Glomerular endothelial cell (primary cell): ENCODE measurements at places on chromosomes 2 and 18. TPM values are rescaled to one million over a fixed set of nuclear protein-coding genes. Genes with fewer than 3 reads are reported as not detected.

- no peak for DNase-seq
These were observed 2.2 kb upstream of the SUCLG1 start for GRCh38 chr2:84461310-84461709.

- DNase-seq: no peak
These were observed 19.9 kb downstream of the RND3 start for GRCh38 chr2:150467621-150467963.

GRCh38 chr2:145688156-145688555, 1168.2 kb upstream of the ZEB2 start:
- no peak for DNase-seq

DNA sequence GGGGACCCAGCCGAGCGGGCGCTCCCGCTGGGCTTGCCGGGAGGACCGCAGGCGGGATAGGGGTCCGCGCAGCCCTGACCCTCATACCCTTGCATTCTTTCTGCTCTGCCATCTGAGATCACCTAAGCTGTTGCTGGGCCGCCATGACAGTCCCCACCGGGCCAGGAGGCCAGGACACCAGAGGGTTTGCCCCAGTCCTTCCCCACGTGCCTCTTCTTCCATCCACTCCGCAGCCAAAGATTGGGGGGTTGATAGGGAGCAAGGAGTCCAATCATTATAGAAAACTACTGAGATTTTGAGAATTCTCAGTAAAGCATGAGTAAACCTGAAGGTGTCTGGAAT, 453 bp upstream of the GRB14 start:
- no peak for DNase-seq

DNA sequence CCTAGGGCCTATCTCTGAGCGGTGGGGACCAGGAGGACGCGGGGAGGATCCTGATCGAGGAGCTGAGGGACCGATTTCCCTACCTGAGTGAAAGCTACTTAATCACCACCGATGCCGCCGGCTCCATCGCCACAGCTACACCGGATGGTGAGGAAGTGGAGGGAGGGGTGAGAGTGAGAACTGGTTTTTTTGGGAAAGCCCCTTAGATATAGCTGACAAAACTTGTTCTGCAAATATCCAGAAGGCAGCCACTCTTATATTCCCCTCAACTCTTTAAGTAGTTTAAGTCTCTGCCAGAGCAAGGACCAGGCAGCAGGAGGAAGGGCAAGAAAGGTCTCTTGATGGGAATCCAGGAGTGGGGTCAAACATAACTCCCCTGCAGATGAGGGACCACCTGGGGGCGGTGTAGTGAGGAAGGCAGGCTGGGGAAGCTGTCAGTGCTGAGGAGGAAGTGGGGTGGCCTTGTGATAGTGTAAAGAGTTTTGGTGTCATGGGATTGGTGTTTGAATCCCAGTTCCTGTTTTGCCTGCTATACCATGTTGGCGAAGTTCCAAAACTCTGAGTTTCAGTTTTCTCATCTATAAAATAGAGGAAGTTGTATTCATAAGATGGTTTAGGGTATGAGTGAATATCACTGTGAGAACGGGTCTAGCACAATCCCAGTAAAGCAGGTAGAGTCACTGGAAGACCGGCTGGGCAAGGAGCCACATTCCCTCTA, 3.4 kb downstream of the NAGK start:
- DNase-seq: no peak

- no peak for DNase-seq
These were observed 454.9 kb downstream of the LPIN1 start for GRCh38 chr2:12201369-12201768.

DNA sequence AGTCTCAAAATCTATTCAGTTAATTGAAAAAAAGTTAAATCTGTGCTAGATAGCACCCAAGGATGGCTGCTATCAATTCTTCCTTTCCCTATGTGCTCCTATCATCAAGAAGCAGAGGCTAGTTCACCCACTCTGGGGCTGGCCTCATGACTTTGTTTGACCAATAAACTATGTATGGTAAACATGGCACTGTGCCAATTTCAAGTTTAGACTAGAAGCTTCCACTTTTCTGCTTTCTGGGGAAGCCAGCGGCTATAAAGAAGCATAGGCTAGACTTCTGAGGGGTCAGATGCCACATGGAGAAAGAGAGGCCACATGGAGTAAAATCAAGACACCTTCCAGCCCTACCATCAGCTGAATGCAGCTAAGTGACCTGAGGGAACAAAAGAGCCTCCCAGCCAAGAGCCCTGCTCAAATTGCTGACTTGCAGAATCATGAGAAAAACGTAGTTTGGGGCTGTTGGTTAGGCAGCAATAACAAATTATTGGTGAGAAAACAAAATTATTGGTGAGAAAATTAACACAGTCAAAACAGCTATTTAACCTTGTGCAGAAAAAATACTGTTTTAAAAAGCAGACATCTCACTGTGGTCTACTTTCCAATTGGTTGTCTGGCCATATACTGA, 86.5 kb upstream of the SLC14A2 start:
- DNase-seq: no peak

GRCh38 chr2:47508641-47509040, 105.7 kb downstream of the MSH2 start:
- DNase-seq: no peak

DNA sequence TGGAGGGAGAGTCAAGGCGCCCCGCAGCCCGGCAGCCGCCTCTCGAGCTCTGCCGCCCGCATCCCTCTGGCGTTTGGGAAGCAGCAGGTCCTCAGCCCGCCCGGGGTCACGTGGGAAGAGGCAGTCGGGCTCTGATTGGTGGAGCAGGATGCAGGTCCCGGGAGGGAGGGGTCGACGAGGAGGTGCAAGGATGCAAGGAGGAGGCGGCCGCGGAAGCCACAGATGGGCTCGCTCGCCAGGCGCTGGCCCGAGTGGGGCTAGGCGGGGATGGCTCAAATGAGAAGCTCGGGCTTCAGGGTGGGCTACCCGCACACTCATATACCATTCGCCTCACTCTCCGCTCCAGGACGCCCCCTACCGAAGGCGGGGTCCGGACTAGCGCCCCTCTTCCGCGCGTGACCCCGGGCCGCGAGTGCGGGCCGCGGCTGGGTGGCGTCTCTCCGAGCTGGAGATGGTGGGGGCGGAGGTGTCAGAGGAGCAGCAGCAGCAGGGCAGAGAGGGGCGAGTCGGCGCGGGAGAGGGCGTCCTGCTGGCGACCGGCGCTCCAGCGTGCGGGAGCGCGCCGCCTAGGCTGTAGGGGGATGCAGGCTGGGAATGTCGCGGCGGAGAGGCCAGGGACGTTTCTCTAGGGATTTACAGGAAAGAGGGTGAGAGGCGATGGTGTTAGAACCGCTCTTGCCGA, at the start of gene TMEFF2:
Gene TMEFF2 (minus strand): TSS at position 68 of the 682 bp plus-strand sequence. CDS start 409 bp downstream, outside the sequence.
- no peak for DNase-seq

- no peak for DNase-seq
These were observed 221.9 kb upstream of the AGAP1 start for GRCh38 chr2:235271936-235272335.

DNA sequence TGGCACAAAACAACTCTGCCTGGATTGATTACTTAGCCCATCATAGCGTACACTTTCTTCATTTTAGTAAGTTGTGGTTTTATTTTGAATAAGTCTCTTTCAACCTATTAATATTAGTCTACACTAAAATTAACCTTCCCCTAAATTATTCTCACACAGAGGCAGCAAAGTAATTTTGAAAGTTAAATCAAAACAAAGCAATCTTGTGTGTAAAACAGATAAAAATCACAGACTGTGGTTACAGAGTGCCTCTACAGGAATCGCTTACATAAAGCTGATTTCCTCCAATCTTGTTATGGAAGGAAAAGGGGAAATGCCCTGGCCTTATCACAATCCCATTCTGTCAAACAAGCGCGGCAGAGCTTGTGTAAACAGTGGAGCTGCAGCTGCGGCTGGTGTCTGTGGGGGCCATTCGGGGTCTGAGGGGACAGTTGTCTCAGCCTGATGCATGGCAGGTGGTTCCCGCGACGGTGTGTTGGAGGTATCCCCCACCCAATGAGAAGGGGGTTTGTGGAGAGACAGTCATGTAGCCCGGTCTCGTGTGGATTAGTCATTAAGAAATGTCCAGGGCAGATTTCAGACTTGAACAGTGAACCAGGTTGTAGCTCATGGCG, 42.1 kb downstream of the BCL2L11 start:
- peak; percentile 82 for DNase-seq

DNA sequence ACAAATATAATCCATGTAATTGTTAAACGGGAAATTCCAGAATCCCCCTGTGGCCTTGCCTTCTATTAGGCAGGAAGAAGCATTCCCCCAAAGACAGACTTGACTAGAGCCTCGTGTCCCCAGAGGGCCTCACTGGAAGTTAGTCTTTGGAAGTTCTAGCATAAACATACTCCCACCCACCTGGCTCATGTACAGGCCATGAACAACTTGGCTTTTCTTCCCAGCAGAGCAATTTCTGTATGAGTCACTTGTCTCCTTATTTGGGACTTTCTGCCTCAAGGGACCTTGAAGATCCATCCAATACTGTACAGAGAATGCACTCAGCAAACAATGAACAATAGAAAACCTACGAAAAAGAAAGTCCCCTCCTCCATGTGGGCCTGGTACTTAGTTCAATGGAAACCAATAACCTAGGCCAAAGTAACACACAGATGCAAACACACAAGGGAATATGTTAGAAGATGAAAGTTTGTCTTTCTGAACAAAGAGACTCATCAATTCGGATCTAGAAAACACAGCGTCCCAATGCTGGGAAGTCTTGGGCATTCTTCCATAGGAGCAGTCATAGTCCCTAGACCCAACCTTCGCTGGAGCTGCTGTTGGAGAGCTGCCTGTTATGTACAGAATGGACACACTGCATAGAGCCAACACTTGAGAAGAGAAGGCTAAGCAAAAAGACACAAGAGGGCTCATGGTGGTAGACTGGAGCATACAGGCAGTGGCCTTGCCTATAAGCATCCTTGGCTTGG, 303.5 kb downstream of the HRH4 start:
- DNase-seq: no peak

The DHX57 gene
- total RNA-seq: 19.5 and 20.2 TPM in 2 replicates

The IL1F10 gene
- not detected in 2 replicates for total RNA-seq

The REG3G gene
- total RNA-seq: not detected in 2 replicates

The ALPG gene
- not detected in 2 replicates for total RNA-seq
